Bronchial smooth muscle cell (primary cell): ENCODE measurements at places on chromosomes 1 and 21. TPM values are rescaled to one million over a fixed set of nuclear protein-coding genes. Genes with fewer than 3 reads are reported as not detected.

FMOD gene
- total RNA-seq = 3.6 and 20.5 TPM in 2 replicates

TMCO1 gene
- total RNA-seq = 41.7 and 60.4 TPM in 2 replicates

IFNLR1 gene
- not detected in 2 replicates for total RNA-seq

SPATA21 gene
- not detected in 2 replicates for total RNA-seq

C1orf141 gene
- not detected in 2 replicates for total RNA-seq

MANEAL gene
- total RNA-seq = 0.32 and 1.8 TPM in 2 replicates

INSRR gene
- total RNA-seq = under 0.01 TPM in 1 of 2 replicates, not detected in the other

KIF26B gene
- total RNA-seq = 0.26 and 1.3 TPM in 2 replicates

GSTM5 gene
- 3.9 and 13.4 TPM in 2 replicates for total RNA-seq

DMBX1 gene
- not detected in 2 replicates for total RNA-seq

KRTAP11-1 gene
- not detected in 2 replicates for total RNA-seq

PCAT6 gene
- total RNA-seq = 0.16 TPM in 1 of 2 replicates, not detected in the other

LYPD8 gene
- total RNA-seq = not detected in 2 replicates

VHLL gene
- total RNA-seq = 0.17 TPM in 1 of 2 replicates, not detected in the other

MRPS21 gene
- 105 and 122 TPM in 2 replicates for total RNA-seq

ACKR1 gene
- total RNA-seq = not detected in 2 replicates

RPTN gene
- not detected in 2 replicates for total RNA-seq

UBE2U gene
- not detected in 2 replicates for total RNA-seq

CGN gene
- total RNA-seq = under 0.01 and 0.16 TPM in 2 replicates

KRTAP21-2 gene
- not detected in 2 replicates for total RNA-seq

TTC4 gene
- 15.0 and 17.3 TPM in 2 replicates for total RNA-seq

TEKT2 gene
- total RNA-seq = under 0.01 and 0.09 TPM in 2 replicates

LCE2B gene
- not detected in 2 replicates for total RNA-seq
